ENCODE measurements at places on chromosomes 1 and 21.
A peak's percentile ranks its signal among the peaks of the same experiment; 100 is the strongest.

- DNase-seq: no peak
Measured at GRCh38 chr1:200710166-200710565, 28.5 kb upstream of the CAMSAP2 start.

DNA sequence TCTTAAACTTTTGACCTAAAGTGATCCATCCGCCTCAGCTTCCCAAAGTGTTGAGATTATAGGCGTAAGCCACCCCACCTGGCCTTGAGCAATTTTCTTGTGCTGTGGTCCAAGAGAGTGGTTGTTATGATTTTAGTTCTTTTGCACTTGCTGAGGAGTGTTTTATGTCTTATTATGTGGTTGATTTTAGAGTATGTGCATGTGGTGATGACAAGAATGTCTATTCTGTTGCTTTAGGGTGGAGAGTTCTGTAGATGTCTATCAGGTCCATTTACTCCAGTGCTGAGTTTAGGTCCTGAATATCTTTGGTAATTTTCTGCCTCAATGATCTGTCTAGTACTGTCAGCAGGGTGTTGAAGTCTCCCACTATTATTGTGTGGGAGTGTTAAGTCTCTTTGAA is 11.2 kb upstream of the S100B start:
- no peak for DNase-seq

DNA sequence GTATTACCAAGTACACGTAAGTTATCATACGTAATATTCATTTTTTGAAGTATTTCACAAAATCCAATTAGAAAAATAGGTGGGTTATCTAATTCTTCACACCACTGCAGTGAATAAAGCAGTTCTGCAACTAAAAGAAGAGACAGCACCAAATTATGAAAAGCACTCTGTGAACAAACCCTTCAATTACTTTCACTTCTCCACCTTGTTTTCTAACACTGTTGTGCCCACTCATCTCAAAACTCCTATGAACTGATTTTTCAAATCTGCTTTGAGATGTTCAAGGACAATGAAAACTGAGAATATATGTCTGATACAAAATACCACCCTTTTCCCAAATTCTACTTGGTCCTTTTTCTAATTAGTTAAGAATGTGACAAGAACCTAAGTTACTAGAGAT is 39.4 kb downstream of the LTN1 start:
- peak; percentile 62 for DNase-seq

GRCh38 chr1:33338440-33339211 is 17.7 kb upstream of the A3GALT2 start:
- no peak for DNase-seq

DNA sequence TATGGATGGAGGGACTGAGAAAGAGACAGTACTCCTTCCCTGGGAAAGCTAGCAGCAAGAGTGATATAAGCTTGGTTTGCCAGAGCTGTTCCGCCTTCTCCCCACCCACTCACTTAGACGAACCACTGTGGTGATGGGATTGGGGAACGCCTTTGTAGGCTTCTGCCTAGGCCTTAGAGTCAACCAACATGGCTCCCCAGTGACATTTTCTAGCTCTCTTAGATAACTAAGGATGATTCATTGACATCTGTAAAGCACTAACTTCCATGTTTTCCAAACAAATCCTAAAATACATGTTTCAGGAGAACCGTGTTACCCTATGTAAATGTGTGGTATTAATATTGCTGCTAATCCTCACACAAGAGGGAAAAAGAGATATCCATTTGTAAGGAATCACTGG is 21.6 kb upstream of the SSX2IP start:
- no peak for DNase-seq

DNA sequence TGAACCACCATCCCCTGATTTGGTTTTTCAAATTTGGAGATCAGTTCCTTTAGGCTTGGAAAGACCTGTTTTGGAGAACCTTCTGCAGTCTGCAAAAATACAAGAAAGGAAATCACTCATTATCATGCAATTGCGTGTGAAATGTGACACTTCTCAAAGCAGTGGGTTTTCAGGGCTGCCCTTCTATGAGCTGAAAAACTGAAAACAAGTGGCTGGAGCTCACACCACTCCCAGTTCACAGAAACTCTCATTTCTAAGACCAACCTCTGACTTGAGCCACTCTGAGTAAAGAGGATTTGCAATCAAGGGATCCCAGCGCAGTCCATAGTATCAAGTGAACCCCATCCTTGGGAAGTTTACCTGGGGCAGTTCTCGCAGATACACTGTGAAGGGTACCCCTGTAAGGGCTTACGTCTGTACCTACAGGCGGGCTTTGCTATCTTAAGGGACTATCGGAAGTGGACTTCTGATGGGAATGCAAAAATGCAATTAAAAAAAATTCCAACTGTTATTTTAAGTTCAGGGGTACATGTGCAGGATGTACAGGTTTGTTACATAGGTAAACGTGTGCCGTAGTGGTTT is 12.8 kb downstream of the SH2D1B start:
- peak; percentile 19 for DNase-seq

DNA sequence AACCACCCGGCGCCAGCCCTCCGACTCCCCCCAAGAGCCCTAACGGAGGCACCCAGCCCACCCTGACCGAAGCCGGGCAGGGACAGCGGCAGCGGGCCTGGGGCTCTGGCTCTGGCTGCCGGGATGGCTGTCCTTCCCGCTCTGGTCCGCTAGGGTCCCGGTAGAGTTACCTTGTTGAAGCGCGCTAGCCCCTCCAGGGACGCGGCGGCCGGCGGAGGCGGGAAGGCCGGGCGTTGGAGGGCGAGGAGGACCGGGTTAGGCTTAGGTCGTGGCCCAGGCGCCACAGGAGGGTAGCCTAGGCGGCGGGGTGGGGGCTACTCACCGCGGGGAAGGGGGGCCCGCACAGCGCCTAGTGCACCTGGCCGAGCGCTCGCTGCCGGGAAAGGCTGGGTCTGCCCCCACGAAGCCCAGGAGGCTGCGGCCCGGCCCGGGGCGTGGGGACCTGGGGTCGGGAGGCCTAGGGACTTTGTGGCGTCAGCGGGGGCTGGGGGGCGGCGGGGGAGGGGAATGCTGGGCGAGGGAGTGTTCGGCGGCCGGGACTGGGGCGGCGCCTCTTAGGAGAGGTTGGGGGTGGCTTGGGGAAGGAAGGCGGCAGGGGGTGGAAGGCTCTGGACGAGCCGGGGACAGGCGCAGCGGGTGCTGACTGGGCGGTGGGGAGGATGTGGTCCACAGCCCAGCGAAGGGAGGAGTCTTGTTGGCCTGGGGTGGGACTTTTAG is at the start of gene TRIM17:
Gene TRIM17, minus strand, starts transcription at position 645 of the 717 bp plus-strand sequence. CDS start 1,789 bp downstream, outside the sequence.
- peak; percentile 69 for DNase-seq

GRCh38 chr21:38861989-38862683 is 56.4 kb downstream of the ETS2 start:
- DNase-seq: no peak

GRCh38 chr1:43509740-43510375 is 20.8 kb upstream of the PTPRF start:
- no peak for DNase-seq

GRCh38 chr1:42720868-42721267 is 19.2 kb downstream of the CLDN19 start:
- no peak for DNase-seq

DNA sequence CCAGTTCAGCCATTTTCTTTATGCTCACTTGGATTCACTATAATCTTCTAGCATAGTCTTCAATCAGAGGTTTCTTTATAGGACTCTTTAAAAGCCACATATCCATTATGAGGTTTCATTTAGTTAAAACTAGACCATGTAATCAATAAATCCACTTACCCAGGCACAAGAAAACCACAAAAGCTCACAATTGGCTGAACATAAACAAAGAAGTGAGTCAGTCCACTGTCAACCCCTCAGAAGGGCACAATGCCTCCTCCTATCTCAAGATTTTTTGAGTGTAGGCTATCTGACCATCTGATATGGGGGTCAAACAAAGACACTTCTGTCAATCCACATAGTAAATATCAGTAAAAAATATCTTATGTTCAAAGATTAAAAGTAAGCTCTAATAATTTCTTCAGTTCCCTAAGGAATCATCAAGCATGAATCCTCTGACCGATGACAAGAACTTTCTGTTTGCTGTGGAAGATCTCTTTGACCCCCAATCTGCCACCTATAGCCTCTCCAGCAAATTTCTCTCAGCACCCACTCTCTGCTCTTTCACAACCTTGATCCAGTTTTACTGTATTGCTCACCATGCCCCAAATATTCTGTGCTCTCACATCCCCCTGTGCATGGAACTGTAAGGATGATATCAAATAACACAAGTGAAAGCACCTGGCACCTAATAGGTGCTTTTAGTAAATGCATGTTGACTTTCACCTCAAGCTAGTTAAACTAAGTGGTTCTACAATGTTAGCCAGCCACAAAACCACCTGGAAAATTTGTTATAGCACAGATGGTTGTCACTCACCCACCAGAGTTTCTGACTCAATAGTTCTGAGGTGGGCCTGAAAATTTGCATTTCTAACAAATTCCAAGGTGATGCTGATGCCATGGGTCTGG is 16.7 kb downstream of the RAB3B start:
- DNase-seq: no peak

DNA sequence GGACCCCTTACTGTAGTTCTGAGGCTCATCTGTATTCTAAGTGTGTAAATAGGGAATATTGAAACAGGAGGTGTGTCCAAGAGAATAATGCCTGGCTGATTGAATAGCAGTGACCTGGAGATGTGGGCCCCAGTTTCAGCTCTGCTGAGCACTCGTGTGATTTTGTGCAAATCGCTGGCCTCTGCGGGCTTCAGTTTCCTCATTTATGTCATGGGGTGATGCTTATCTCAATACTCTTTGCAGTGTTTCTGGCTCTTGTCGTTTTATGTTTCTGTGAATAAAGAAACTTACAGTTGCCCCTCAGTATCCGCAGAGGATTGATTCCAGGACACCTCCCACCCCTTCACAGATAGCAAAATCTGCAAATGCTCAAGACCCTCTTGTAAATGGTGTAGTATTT is 5.0 kb downstream of the COG2 start:
- no peak for DNase-seq

DNA sequence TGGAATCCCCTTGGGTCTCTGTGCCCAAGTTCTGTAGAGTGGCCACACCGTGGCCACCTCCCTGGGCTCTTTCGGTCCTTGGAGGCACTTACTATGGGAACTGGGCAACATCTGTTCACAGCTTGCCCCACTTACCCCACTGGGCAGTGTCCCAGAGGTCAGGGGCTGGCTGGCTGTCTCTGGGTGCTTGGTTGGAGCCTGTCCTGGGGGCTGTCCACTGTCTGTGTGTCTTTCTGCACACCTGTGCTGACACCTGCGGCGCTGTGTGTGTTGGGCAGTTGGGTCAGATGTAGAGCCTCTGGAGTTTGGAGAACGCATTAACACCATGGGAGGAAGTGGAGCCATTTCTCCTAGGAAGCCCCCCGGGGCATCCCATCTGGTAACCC is 1.3 kb upstream of the TMEM54 start:
- no peak for DNase-seq

DNA sequence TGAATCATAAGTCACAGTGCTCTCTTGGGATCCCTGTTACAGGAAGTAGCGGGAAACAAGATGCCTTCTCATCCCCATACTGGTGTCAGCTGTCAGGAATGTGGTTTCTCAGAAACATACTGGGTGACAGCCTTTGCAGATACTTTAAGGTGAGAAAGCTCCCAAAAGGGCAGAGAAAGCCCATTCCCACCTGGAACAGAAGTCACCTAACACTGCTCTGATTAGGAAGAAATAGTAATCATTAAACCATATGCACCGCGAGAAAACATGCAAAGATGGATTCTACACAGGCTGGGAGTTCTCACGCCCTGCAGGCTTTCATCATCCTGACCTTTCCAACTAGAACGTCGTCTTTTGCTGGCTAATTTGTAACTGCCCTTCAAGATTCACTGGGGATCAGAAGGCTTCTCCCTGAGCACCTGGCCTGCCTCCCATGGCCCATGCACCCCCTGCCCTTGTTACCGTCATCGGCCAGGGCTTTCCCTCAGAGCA is 46.2 kb upstream of the SLC44A3 start:
- DNase-seq: no peak

DNA sequence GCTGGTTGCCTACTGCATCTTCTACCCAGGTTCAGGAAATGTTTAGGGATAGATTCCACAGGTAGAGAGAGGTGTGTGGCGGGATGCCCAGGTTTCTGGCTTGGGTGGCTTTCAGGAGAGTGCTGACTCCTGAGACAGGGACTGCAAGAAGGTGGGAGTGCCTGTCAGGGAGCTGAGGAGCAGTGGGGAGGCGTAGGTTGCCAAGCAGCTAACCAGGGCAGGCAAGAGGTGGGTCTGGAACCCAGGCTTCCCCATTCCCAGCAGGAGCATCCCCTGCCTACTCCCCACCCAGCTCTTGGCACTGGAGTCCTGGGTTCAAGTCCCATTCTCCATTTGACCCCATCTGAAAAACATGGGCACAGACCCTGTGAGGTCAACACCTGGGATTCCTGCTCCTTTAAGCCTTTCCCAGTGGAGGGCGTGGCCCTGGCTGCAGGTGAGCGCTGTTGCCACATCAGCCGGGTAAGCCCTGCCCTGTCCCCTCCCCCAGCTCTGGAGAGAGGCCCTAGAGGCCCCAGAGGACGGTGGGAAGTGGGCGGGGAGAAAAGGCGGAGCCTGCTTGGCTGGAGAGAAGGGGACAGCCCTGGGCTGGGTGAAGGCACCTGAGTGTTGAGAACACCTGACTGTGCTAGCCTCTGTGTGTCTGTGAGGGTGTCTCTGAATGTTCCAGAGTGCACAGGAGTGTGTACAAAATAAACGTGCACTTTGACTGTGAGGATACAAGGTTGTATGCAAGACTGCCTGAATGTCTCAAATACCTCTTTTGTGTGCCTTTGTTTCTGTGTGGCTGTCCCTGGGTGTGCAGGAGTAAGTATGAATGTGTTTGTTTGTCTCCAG is 14.0 kb upstream of the SYNC start:
- DNase-seq: peak; percentile 70

DNA sequence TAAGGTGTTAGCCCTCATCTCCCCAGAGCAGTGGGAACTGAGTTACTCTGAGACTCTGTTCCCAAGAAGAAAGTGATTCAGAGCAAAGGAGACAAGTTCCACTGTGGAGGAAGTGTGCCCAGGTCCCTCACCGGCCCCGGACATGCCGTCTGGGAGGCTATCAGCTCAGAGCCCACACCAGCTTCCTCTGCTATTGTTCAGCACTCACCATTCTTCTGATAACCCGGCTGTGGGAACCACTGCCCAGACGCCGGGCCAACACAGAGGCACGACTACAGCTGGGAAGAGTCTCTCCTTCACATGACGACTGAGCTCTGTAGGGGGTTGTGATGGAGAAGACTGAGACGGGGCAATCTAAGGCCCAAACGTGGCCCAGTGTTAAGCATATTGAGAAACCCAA is 34.2 kb upstream of the GJA5 start:
- DNase-seq: no peak

GRCh38 chr1:198326915-198327314 is 170.1 kb downstream of the NEK7 start:
- DNase-seq: no peak

- DNase-seq: peak; percentile 19
Measured at GRCh38 chr1:74579425-74579824, 67.0 kb upstream of the LRRC53 start.

DNA sequence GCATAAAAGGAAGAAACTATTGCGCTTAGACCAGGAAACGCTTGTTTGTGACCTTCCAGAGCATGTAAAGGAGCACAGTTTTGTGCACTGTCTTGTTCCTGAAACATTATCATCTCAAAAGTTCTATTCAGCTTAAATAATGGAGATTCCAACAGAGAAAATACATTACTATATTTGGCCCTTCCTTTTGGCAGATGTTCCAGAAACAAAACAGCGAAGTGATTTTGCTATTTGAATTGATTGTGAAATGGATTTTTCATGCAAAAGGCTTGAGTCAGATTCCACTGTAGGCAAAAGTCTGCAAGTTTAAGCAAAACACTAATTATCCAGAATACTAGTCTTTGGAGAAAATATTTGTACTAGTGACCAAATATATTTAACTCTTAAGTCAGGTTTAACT is 80.3 kb upstream of the PTBP2 start:
- DNase-seq: no peak
